ENCODE measurements at places on chromosomes 5 and 9. TPM values are rescaled to one million over a fixed set of nuclear protein-coding genes. Genes with fewer than 3 reads are reported as not detected.

The GALNT12 gene
- 4.4 TPM for total RNA-seq

The TXN gene
- 1,112 TPM for total RNA-seq

The C1QTNF3 gene
- 0.09 TPM for total RNA-seq

The NR5A1 gene
- 0.09 TPM for total RNA-seq

The FSD1L gene
- total RNA-seq = 4.6 TPM

The FAM120AOS gene
- 49.2 TPM for total RNA-seq

The CRB2 gene
- total RNA-seq = 0.09 TPM

The FUT7 gene
- 0.06 TPM for total RNA-seq

The SARDH gene
- total RNA-seq = 0.15 TPM

The PCDHGA12 gene
- 0.03 TPM for total RNA-seq

The RFK gene
- total RNA-seq = 34.9 TPM

The NSG2 gene
- 0.05 TPM for total RNA-seq

The TMEM203 gene
- 43.9 TPM for total RNA-seq

The PLAA gene
- 41.4 TPM for total RNA-seq

The CYSRT1 gene
- 4.6 TPM for total RNA-seq

The ZNF367 gene
- total RNA-seq = 5.2 TPM

The OR13C5 gene
- total RNA-seq = not detected

The BRINP1 gene
- total RNA-seq = 0.17 TPM

The CDKN2B-AS1 gene
- not detected for total RNA-seq

The SLC36A2 gene
- not detected for total RNA-seq

The PCDHA1 gene
- 0.29 TPM for total RNA-seq

The LSM11 gene
- total RNA-seq = 3.1 TPM

The SLC25A46 gene
- 25.5 TPM for total RNA-seq

The PCDH12 gene
- total RNA-seq = 0.06 TPM

The PTPN3 gene
- total RNA-seq = 17.3 TPM

The SEMA6A gene
- 0.10 TPM for total RNA-seq

The STKLD1 gene
- total RNA-seq = 1.2 TPM

The DMRT3 gene
- total RNA-seq = not detected

The CSNK1G3 gene
- 23.5 TPM for total RNA-seq

The ADGRD2 gene
- total RNA-seq = not detected

The INSL6 gene
- not detected for total RNA-seq

The PCDHB9 gene
- total RNA-seq = not detected

The LRRC14B gene
- total RNA-seq = not detected

The BAAT gene
- 0.32 TPM for total RNA-seq

The PLPP7 gene
- total RNA-seq = not detected

The PHYHD1 gene
- total RNA-seq = 0.24 TPM

The RAD23B gene
- total RNA-seq = 109 TPM

The C5orf34 gene
- 5.3 TPM for total RNA-seq

The NXNL2 gene
- 0.99 TPM for total RNA-seq

The SNX24 gene
- total RNA-seq = 23.1 TPM

The COL27A1 gene
- 9.9 TPM for total RNA-seq

The SLC4A9 gene
- not detected for total RNA-seq

The LTC4S gene
- not detected for total RNA-seq

The TMEM171 gene
- total RNA-seq = 6.6 TPM

The TUBB4B gene
- total RNA-seq = 782 TPM

The TAF11L9 gene
- not detected for total RNA-seq

The SPATA6L gene
- 2.8 TPM for total RNA-seq

The SLC46A2 gene
- not detected for total RNA-seq

The C9orf78 gene
- 48.1 TPM for total RNA-seq

The DMRT2 gene
- not detected for total RNA-seq

The TMOD1 gene
- 1.8 TPM for total RNA-seq

The FBXW11 gene
- total RNA-seq = 36.7 TPM

The PCDHB12 gene
- total RNA-seq = not detected

The INSL4 gene
- 17.9 TPM for total RNA-seq

The KCNV2 gene
- not detected for total RNA-seq

The PCDHGA11 gene
- not detected for total RNA-seq

Data from A549 treated with Hydrocortisone at 1 μM for 4 hours (cell line).